Spinal cord (tissue), 10 donors: ENCODE measurements at places on chromosomes 6 and 20. TPM values are rescaled to one million over a fixed set of nuclear protein-coding genes. Genes with fewer than 3 reads are reported as not detected.

DNA sequence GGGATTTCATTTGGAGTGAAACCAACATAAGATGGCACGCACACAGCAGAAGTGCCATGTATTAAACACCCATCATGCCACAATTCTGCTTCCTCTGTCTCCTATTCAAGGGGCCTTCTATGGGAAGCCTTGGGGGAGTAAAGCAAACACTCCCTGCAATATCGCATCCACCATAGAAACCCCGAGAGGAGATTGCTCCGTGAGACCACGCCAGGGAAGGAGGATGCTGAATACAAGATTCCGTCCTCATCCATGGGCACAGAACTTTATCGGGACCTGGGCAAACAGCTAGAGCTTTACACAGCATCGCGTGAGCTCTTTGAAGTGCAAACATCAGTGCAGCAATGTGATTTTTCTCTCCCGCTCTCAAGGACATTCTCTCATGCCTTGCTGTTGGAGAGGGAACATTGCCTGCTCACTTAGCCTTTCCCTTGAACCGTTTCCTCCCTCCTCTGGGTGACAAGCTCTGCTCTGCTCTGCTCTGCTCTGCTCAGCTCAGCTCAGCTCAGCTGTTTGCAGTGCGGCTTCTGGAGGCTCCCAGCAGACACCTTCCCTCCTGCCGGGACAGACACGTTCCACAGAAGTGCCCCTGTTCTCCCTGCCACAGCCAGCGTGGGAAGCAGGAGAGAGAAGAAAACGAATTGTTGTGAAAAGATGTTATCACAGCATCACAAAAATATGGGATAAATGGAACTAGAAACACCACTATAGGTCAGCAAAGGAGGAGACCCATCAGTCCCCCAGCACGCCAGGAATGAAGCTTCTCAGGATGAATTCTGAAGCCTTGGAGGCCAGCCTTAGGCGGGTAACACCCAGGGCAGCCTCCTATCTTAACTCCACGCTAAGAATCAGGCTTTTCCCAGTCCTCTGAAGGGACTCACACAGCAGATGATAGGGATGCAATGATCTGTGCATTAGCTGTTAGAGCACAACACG, 48.2 kb downstream of the RNASET2 start:
- DNase-seq = peak; percentile 65

DNA sequence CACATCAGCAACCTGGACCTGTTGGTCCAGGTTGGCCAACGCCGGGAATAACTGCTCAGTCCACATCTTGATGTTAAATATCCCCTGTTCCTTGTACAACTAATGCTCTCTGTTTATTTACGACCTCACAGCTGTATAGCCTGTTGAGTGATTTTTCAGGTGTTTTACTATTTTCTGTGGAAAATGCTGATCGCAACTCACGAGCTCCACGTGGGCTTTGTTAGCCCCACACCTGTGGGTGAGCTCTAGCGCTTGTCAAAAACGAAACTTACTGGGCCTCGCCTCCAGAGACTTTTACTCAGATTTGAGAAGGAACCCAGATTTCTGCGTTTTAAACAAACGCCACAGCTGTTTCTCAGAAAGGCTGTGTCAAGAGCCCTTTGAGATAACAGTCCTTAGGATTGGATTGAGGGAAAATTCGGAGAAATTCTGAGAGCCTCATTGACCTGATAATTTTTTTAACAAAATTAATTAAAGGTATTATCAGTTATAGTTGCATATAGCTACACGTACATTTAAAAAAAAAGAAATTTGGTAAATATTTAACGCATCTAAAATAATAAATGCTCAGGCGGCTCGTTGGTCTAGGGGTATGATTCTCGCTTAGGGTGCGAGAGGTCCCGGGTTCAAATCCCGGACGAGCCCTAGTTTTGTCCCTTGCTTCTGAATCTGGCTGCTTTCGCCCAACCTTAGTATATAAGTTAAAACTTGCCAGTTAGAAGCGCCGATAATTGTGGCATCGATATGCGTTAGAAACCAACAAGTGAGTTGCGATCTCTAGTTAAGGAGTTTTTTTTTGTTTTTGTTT, 16.7 kb downstream of the HMGN4 start:
- DNase-seq = no peak

- no peak for DNase-seq
Observed at GRCh38 chr6:35341557-35341956, 801 bp upstream of the PPARD start.

The LY6G6D gene
- 6.6 TPM for total RNA-seq

The SPTLC3 gene
- total RNA-seq = 53.6 TPM

GRCh38 chr6:89575562-89575960, 63.0 kb downstream of the LYRM2 start:
- DNase-seq = no peak

The GRM1 gene
- total RNA-seq = 12.2 TPM

GRCh38 chr6:39839445-39839844, 47.3 kb downstream of the DAAM2 start:
- DNase-seq = peak; percentile 34

- DNase-seq = no peak
Observed at GRCh38 chr6:154598399-154598798, 87.9 kb upstream of the CNKSR3 start.

DNA sequence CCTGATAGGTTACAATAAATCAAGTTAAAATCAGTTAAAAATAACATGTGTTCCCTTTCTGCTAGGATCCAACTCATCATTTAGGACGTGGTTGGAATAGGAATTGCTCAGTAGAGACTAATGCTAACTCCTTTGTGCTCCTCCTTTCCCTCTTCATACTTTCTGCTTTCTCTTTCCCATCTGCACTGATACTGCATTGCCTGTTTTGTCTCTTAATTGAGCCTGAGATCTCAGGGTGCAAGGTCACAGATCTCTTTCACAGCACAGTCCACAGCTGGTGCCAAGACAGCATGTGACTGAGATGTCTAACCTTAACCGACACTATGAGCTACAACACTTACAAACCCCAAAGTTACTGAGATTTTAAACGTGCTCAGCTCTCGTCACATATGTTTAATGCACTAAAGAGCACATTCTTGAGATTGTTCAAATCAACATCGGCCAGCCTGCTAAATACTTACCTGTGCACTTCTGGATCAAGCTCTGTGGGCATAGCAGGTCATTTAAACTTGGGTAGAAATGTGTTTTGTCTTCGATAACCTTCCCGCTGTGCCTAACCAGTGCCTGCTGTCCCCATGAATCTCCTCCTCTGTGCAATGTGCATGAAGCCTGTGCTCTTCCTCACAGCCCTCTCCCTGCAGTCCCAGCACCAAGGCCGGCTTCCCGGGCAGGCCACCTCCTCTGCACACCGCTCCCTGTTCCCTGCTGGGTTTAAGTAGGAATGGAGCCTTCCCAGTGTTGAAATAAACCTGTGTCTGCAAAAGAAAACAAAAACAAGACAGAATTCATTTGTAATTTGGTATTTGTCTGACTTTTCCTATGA, 39.6 kb upstream of the AFDN start:
- DNase-seq = no peak

- DNase-seq = no peak
Observed at GRCh38 chr6:74734901-74735300, 471.0 kb downstream of the COL12A1 start.

DNA sequence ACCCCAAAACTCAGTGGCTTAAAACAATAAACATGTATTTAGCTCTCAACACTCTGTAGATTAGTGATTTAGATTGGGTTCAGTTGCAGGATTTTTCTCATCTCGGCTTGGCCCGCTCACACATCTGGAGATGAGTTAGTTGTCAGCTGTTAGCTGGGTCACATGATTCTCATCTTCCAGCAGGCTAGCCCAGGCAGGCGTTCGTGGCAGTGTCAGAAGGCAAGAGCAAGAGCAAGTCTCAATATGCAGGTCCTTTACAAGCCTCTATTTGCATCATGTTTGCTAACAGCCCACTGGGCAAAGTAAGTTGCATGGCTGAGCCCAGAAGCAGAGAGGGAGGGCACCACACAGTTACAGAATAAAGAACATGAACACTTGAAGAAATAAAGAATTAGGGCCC, 83.6 kb upstream of the MYLIP start:
- DNase-seq = no peak

The DST gene
- 525 TPM for total RNA-seq

The KCNK16 gene
- not detected for total RNA-seq

GRCh38 chr6:11448038-11448437, 89.5 kb upstream of the TMEM170B start:
- DNase-seq = no peak

DNA sequence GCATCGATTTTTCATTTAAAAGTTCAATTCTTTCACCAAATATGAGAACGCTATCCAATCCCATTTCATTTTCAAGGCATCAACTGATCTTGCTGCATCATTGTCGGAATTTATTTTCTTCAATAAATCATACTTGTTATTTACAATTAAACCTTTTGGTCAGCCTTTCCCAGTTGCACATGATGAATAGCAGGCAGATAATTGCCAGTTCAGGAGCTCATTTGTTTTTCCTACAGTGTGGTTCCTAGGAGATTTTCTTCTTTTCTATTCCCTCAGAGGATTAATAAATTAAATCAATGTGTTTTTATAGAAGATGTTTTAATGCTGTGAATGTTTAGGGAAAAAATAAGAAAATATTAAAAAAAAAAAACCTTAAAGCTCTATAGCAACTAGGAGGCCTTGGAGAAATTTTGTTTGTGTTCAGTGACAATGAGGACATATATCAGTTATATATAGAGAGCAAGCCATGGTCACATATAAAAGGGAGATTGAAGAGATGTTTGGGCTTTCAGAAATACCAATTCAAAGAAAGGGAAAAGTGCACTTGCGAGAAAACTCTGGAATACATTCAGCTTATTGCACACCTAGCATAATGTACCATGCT, 30.4 kb downstream of the LGSN start:
- no peak for DNase-seq

The HLA-DRA gene
- total RNA-seq = 40.9 TPM

The ARMC12 gene
- 0.40 TPM for total RNA-seq

GRCh38 chr6:36930483-36930882, 24.1 kb upstream of the PI16 start:
- DNase-seq = no peak

GRCh38 chr20:48983423-48984400, 62.2 kb downstream of the ARFGEF2 start:
- DNase-seq = no peak

DNA sequence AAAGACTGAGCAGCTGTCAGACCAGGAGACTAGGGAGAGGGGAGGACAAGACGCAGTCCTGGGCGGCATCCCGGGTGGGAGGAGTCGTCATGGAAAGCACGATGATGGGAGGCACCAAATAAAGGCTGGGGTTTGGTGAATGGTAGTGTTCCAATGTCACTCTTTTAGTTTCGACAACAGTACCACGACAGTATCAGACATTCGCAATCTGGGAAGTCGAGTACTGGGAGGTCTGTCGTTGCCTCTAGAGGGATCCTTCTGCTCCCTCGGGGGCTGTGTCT, 32.1 kb downstream of the PSMG4 start:
- no peak for DNase-seq

The STX11 gene
- total RNA-seq = 2.2 TPM

The RCAN2 gene
- 57.5 TPM for total RNA-seq

The USP49 gene
- 6.0 TPM for total RNA-seq

The NKX2-4 gene
- 0.11 TPM for total RNA-seq

DNA sequence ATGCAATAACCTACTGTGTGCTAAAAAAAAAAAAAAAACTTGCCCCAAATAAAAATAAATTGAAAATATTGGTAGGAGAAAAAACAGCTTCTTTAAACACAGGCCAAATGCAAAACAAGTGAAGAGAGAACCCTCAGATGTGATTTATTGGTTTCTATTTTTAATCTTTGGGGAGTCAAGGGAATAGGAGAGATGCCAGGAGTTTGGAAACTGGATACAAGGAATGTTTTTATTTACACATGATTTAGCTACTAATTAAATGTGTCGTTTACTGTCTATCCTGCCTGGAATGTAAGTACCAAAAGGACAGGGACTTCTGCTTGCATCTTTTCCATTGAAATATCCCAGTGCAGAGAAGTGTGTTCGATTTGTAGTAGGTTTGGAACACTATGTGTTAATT, 810.7 kb downstream of the MAFB start:
- DNase-seq = no peak

The AKAP12 gene
- 292 TPM for total RNA-seq

The CD24 gene
- 110 TPM for total RNA-seq

DNA sequence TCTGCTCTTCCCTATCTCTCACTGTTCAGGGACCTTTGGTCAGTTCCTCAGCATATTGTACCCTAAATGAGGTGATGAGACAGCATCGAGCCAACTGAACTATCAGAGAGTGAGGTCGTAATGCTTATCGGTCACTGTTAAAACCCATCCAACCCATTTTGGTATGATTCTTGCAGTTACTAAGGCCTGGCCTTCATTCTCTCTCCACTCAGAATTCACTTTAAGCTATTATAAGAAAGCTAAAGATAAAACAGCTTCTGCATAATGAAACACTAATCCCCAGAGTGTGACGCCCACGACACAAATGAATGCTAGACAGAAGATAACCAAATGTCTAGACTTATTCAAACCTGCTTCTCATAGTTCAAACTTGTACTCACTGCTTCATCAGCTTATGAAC, 175.8 kb downstream of the GMPR start:
- no peak for DNase-seq

The HLA-DQB1 gene
- 6.9 TPM for total RNA-seq

DNA sequence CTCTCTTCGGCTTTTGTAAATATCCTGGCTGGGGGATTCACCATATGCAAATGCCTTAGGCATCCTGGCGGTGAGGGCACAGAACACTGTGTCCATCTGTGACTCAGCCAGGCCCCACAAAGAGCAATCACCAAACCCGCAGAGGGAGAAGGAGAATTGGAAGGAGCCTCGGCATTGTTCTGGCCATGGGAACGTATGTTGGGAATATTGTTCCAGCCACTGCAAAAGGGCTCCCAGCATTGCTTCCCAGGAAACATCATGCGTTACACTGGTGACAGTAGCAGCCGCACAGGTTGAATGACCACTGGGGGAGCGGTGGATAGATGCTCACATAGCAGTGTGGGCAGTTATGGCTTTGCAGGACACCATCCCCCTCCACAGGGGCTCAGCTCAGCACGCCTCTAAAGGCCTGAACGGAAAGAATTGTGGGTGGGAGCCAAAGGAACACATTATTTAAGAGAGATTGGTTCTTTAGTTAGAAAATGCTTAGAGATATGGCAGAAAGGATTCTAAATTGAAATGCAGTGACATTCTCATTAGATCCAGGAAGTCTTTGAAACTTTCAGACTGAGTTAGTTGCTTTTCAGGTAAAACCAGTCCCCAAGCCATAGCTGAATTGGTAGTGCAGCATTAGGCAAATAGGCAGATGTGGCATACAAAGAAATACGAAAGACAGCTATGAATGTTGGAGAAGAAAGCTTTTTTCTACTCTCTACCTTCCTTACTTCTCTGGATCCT, 104.3 kb downstream of the RNF144B start:
- DNase-seq = no peak

DNA sequence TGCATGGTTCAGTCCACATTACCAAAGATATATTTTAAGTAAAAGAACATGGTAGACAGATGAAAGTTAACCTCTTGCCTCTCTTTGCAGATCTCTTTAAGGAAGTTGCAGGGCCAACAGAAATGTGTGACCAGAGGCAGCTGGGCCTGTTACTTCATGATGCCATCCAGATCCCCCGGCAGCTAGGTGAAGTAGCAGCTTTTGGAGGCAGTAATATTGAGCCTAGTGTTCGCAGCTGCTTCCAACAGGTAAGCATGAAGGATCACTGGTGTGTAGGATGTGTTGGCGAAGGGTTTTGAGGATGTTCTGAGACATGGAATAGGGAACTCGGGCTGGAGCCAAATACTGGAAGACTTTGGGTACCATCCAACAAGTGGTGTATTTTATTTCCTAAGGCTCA, 508.6 kb downstream of the UTRN start:
- no peak for DNase-seq

The KIZ gene
- 28.9 TPM for total RNA-seq

The AVP gene
- not detected for total RNA-seq

The CRISP3 gene
- total RNA-seq = 5.4 TPM

GRCh38 chr6:163414946-163415619, 565 bp downstream of the QKI start:
- DNase-seq = no peak

The GPR63 gene
- 6.0 TPM for total RNA-seq
